ENCODE measurements at places on chromosomes 16 and 17. TPM values are rescaled to one million over a fixed set of nuclear protein-coding genes. Genes with fewer than 3 reads are reported as not detected.

The PNMT gene
- total RNA-seq, result not detected

The CACNG1 gene
- total RNA-seq, result not detected

DNA sequence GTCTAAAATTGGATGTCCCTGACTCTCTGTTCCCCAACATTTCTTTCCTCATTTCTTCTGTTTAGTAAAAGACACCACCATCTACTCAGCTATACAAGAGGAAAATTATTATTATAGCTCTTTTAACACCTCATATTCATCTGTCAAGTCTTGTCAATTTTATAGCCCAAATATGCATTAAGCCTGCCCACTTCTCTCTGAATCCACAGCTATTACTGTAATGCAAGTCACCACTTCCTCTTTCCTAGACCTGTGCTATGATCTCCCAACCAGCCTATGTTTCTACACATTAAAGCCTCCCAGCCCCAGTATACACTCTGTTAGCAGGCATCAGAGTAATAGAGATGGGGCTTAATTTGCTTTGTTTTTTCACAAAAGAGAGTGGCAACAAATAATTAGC, 252.9 kb downstream of the GRIN2A start:
- no peak overlapping the region for H3K4me3 ChIP-seq
- H3K4me1 ChIP-seq, result no peaks in the 10 kb centered on the region
- H3K27me3 ChIP-seq, result peaks cover 22% of the 10 kb centered on the region
- H3K27ac ChIP-seq, result no peak overlapping the region
- no peak for DNase-seq

GRCh38 chr16:84088695-84089395, 27.9 kb downstream of the MBTPS1 start:
- H3K4me3 ChIP-seq, result no peak overlapping the region
- H3K27me3 ChIP-seq, result no peaks in the 10 kb centered on the region
- H3K27ac ChIP-seq, result no peak overlapping the region
- H3K4me1 ChIP-seq, result no peaks in the 10 kb centered on the region

The ITGB4 gene
- 568 TPM for total RNA-seq
